ENCODE measurements at places on chromosomes 7 and 10. TPM values are rescaled to one million over a fixed set of nuclear protein-coding genes. Genes with fewer than 3 reads are reported as not detected.

The GDF10 gene
- total RNA-seq, result 23.1 TPM

The UCN3 gene
- total RNA-seq, result not detected

The PRRT4 gene
- 10.5 TPM for total RNA-seq

The DGKB gene
- total RNA-seq, result not detected

The HTR5A gene
- not detected for total RNA-seq

The CCDC6 gene
- total RNA-seq, result 50.3 TPM

All from upper lobe of left lung (tissue), 6 donors.